ENCODE measurements at places on chromosomes 3 and 15. TPM values are rescaled to one million over a fixed set of nuclear protein-coding genes. Genes with fewer than 3 reads are reported as not detected.

The TNFAIP8L3 gene
- total RNA-seq = not detected

DNA sequence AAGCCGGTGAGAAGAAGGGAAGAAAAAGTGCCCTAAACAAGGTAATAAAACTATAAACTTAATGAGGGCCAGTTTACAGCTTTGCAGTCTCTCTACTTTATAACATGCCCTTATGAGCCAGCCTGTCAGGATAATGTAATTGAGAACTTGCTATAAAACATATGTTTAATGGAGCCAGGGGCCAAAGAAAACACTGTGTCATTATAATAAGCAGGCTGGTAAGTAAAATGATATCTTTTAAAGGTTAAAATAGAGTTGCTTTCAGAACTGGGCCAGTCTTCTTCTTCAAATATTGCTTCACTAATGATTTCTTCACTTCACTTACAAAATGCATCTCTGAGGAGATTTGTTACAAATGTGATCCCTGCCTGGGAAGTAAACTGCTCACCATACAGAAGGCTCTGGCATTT is 192.5 kb downstream of the SHOX2 start:
- no peak overlapping the region for H3K4me3 ChIP-seq
- H3K4me1 ChIP-seq = no peaks in the 10 kb centered on the region
- no peaks in the 10 kb centered on the region for H3K27me3 ChIP-seq
- DNase-seq = no peak

The FGF12 gene
- total RNA-seq = not detected

The POU1F1 gene
- not detected for total RNA-seq

The ANO10 gene
- total RNA-seq = 6.9 TPM

GRCh38 chr3:111851511-111851954 is 7.5 kb upstream of the PHLDB2 start:
- no peaks in the 10 kb centered on the region for H3K36me3 ChIP-seq
- DNase-seq = no peak
- H3K27ac ChIP-seq = no peak overlapping the region

The ATP13A3 gene
- total RNA-seq = 46.5 TPM

The ABCC5 gene
- 11.4 TPM for total RNA-seq

The GRAMD2A gene
- not detected for total RNA-seq

- no peaks in the 10 kb centered on the region for H3K36me3 ChIP-seq
- no peaks in the 10 kb centered on the region for H3K27me3 ChIP-seq
- peak within 1 kb of the TSS; percentile 68 for H3K4me3 ChIP-seq
- peaks cover 28% of the 10 kb centered on the region for H3K4me1 ChIP-seq
Observed at GRCh38 chr3:119702530-119703527, at the start of gene CFAP91. Gene CFAP91, plus strand, starts transcription at chr3:119703022. Its CDS starts 77 bp downstream, at chr3:119703099.

GRCh38 chr3:17742102-17742879 is at the start of gene TBC1D5:
Gene TBC1D5, minus strand, starts transcription at chr3:17742631. Its CDS starts 234,061 bp downstream, at chr3:17508570.
- H3K4me3 ChIP-seq = peak within 1 kb of the TSS; percentile 88
- H3K27me3 ChIP-seq = no peaks in the 10 kb centered on the region
- peak; percentile 90 for DNase-seq
- no peaks in the 10 kb centered on the region for H3K36me3 ChIP-seq

- H3K4me3 ChIP-seq = no peak overlapping the region
- no peaks in the 10 kb centered on the region for H3K27me3 ChIP-seq
- DNase-seq = no peak
- peaks cover 8% of the 10 kb centered on the region for H3K4me1 ChIP-seq
- H3K36me3 ChIP-seq = no peaks in the 10 kb centered on the region
Observed at GRCh38 chr3:59759298-59760031, 709.6 kb upstream of the CFAP20DC start.

- no peaks in the 10 kb centered on the region for H3K4me1 ChIP-seq
- H3K27me3 ChIP-seq = no peaks in the 10 kb centered on the region
- H3K4me3 ChIP-seq = no peak overlapping the region
- no peak overlapping the region for H3K27ac ChIP-seq
- H3K36me3 ChIP-seq = no peaks in the 10 kb centered on the region
Observed at GRCh38 chr3:136979684-136980083, 21.9 kb downstream of the IL20RB start.

DNA sequence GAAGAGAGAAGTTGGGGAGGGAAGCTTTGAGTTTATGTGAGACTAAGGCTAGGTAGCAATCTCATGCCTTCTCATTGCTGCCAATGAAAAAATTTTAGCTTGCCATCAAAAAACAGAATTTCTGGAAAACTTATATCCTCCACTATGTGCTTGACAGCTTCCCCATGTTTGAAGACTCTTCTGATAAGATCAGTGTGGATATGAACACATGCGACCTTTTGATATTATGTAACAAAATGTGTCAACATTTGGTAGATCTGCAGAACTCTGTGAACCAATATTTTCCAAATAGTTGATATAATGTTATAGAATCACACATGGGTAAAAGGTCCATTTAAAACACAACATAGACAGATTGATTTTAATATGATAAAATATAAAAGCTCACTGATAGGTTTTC is 380.9 kb upstream of the PROK2 start:
- H3K27ac ChIP-seq = no peak overlapping the region
- no peaks in the 10 kb centered on the region for H3K4me1 ChIP-seq
- no peaks in the 10 kb centered on the region for H3K36me3 ChIP-seq
- DNase-seq = no peak

DNA sequence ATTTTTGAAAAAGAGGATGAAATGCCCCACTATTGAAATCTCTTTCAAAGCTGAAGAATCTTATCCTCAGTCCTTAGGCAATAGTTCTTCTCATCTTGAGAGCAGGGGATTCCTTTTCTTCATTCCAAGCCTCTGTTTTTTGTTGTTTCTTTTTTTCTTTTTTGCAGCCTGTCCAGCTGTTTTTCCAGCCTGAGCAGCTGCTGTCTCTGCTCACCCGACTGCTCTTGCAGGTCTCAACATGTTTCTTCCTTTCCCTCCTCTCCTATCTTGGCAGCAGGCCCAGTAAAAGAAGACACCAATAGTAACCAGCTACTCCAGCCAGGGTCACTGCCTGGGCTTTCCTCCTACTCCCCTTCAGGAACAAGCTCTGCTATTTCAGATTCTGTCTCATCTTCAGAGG is 23.8 kb downstream of the MEX3B start:
- H3K4me1 ChIP-seq = no peaks in the 10 kb centered on the region
- peaks cover 4% of the 10 kb centered on the region for H3K27me3 ChIP-seq
- H3K27ac ChIP-seq = no peak overlapping the region
- no peak overlapping the region for H3K4me3 ChIP-seq
- H3K36me3 ChIP-seq = no peaks in the 10 kb centered on the region
- no peak for DNase-seq

GRCh38 chr3:100042166-100042981 is 71.9 kb downstream of the FILIP1L start:
- no peak overlapping the region for H3K27ac ChIP-seq
- no peaks in the 10 kb centered on the region for H3K4me1 ChIP-seq
- H3K27me3 ChIP-seq = no peaks in the 10 kb centered on the region

DNA sequence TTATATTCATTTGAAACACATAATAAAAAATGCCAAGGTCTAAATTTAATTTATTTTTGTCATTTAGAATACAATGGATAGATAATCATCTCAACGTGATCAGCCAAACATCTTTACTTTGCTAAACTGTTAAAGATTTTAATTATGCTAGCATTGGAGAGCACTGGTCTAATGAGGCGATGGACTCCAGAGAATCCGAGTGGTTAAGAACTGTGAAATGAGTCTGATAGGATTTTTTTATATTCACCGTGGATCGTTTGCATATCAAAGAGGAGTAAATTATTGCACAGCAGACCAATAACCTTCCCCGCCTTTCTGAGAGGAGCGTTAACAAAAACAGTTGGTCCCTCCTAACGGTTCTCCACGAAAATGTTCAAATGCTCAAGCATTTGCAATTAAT is 540.8 kb downstream of the FOXP1 start:
- peaks cover 40% of the 10 kb centered on the region for H3K4me1 ChIP-seq
- H3K27me3 ChIP-seq = no peaks in the 10 kb centered on the region
- H3K36me3 ChIP-seq = peaks cover 99% of the 10 kb centered on the region
- H3K27ac ChIP-seq = no peak overlapping the region
- H3K4me3 ChIP-seq = no peak overlapping the region

- no peaks in the 10 kb centered on the region for H3K27me3 ChIP-seq
- no peak overlapping the region for H3K27ac ChIP-seq
- no peak for DNase-seq
- H3K4me1 ChIP-seq = no peaks in the 10 kb centered on the region
- H3K4me3 ChIP-seq = no peak overlapping the region
Observed at GRCh38 chr3:131702146-131702545, 199.4 kb upstream of the MRPL3 start.

The WDR93 gene
- not detected for total RNA-seq

DNA sequence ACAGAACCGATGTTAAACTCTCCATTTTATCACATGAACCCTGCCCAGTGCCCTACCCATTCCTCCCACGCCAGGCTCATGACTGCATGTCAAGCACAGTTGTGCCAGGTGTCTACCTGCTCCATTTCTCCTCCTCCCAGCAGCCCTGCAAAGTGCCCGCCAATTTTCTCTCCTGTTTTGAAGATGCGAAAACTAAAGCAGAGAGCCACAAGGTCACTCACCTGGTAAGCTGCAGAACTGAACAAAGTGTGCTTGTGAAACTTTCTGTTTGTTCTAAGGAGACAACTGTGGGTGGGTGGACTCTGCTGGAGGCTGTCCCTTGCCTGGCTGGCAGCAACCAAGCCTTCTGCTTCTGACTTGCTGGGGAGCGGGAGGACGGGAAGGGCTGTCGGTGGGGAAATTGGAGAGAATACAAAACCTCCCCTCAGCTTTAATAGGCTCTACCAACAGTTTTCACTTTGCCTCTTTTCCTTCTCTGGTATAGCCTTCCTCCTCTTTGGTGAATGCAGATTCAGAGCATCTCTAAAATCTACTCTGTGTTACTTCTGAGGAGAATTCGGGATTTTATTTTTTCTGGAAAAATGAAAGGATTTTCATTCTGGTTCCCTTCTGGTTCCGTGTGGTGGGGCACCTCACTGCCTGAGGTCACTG is 23.0 kb downstream of the LIMD1 start:
- DNase-seq = no peak
- peaks cover 10% of the 10 kb centered on the region for H3K36me3 ChIP-seq
- H3K27me3 ChIP-seq = no peaks in the 10 kb centered on the region
- no peak overlapping the region for H3K4me3 ChIP-seq
- H3K27ac ChIP-seq = no peak overlapping the region
- no peaks in the 10 kb centered on the region for H3K4me1 ChIP-seq

The PLXNB1 gene
- total RNA-seq = 1.1 TPM

The MYZAP gene
- total RNA-seq = 0.66 TPM

- peak overlapping the region; percentile 19 for H3K4me3 ChIP-seq
- peaks cover 8% of the 10 kb centered on the region for H3K36me3 ChIP-seq
- peak; percentile 11 for DNase-seq
- peaks cover 47% of the 10 kb centered on the region for H3K4me1 ChIP-seq
- no peak overlapping the region for H3K27ac ChIP-seq
- H3K27me3 ChIP-seq = no peaks in the 10 kb centered on the region
Observed at GRCh38 chr15:60389261-60390077, 8.3 kb downstream of the ANXA2 start.

Data from CD4-positive, alpha-beta T cell (primary cell).